ENCODE measurements at places on chromosomes 5 and 9. TPM values are rescaled to one million over a fixed set of nuclear protein-coding genes. Genes with fewer than 3 reads are reported as not detected.

Gene NRG2
- 0.73 TPM for total RNA-seq

Gene IRX2
- total RNA-seq = 2.0 TPM

Gene SLC6A3
- under 0.01 TPM for total RNA-seq

Gene SLC25A2
- total RNA-seq = 1.0 TPM

Gene SLC6A18
- total RNA-seq = not detected

Gene GAS1
- 37.4 TPM for total RNA-seq

Gene HNRNPH1
- total RNA-seq = 686 TPM

Gene PCDHAC2
- under 0.01 TPM for total RNA-seq

Gene TYRP1
- total RNA-seq = not detected

Gene BARHL1
- not detected for total RNA-seq

Gene ATP6V0E1
- total RNA-seq = 350 TPM

Gene GNA14
- 0.15 TPM for total RNA-seq

Gene KLHL3
- 1.2 TPM for total RNA-seq

Gene HTR4
- total RNA-seq = not detected

Gene WDR55
- total RNA-seq = 34.9 TPM

Gene LCN1
- not detected for total RNA-seq

Gene IL3
- total RNA-seq = not detected

Gene GRIN3A
- not detected for total RNA-seq

Gene SLC28A3
- total RNA-seq = 0.15 TPM

Gene SMIM27
- 1.9 TPM for total RNA-seq

Gene SMIM33
- not detected for total RNA-seq

Gene INSYN2B
- 14.6 TPM for total RNA-seq

Gene NAIP
- 2.5 TPM for total RNA-seq

Gene HNRNPA0
- total RNA-seq = 9.9 TPM

Gene ISCA1
- 22.8 TPM for total RNA-seq

Gene IFNB1
- total RNA-seq = not detected

Gene UBE2R2
- total RNA-seq = 28.2 TPM

Gene KCNV2
- total RNA-seq = not detected

Gene SLC36A2
- not detected for total RNA-seq

Gene GADD45G
- not detected for total RNA-seq
